ENCODE measurements at places on chromosomes 2 and 18. TPM values are rescaled to one million over a fixed set of nuclear protein-coding genes. Genes with fewer than 3 reads are reported as not detected.
A peak's percentile ranks its signal among the peaks of the same experiment; 100 is the strongest.

DNA sequence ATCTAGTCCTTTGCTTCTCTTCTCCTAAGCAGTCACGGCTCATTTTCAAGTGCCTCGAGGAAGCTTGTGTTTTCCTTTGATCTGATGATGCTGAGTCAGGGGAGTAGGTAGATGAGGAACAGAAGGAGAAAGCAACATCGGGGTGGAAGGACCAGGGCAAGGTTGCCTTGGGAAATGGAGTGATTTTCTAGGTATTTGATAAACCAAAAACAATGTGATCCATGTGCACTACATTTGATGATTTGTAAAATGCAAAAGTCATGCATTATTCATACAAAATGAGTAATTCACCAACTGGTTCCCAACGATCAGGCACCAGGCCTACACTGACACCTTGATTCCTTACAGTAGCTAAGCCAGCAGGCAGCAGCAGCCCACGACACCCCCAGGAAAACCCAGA lies 205.3 kb downstream of the ANAPC1 start:
- DNase-seq: no peak

DNA sequence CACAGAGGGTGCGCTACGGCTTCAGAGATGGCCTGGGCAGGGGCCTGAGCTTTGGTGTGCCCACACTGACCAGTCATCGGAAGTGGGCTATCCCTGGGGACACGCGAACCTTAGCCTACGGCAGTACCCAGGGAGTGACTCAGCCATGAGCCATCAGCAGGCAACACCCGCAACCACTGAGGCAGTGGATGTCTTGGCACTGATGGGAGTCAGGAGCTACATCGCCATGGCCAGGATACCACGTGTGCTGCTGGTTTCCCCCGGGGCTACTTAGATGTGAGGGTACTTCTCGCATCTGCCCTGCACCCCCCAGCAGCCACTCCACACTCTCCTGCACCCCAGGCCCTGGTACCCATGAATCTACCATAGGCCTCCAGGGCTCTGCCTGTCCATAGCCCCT lies 12.8 kb upstream of the HPCAL1 start:
- peak; percentile 82 for DNase-seq

DNA sequence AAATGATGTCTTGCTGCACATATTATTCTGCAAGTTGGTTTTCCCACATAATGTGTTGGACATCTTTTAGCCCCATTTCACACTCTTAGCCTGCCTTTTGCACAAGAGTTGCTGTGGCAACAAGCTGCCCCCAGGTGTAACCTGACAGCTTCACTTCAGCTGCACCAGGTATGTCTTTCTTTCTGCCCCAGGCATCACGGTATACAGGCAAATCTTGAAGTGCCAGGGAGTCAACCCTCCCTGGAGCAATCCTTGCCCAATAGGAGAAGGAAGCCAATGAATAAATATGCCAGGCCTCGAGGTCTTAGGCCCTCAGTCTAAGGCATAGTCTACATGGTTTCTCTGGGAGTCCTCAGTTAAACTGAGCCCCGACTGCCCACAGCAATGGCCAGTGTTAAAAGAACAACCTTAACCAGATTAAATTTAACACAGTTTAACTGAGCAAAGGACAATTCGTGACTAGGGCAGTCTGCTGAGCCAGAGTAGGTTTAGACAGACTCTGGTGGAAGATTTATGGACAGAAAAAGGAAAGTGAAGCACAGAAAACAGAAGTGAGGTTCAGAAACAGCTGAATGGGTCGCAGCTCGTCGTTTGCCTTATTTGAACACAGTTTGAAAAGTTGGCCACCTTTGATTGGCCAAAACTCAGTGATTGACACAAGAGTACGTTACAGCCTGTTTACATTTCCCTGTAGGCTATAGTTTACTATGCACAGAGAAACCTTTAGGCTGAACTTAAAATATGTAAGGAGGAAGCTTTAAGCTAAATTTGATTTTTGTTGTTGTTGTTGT lies 32.0 kb upstream of the C1QL2 start:
- no peak for DNase-seq

The DES gene
- total RNA-seq: not detected

The BUB1 gene
- total RNA-seq: 55.9 TPM

The ARHGAP28 gene
- 0.24 TPM for total RNA-seq

The NPAS2 gene
- 14.6 TPM for total RNA-seq

DNA sequence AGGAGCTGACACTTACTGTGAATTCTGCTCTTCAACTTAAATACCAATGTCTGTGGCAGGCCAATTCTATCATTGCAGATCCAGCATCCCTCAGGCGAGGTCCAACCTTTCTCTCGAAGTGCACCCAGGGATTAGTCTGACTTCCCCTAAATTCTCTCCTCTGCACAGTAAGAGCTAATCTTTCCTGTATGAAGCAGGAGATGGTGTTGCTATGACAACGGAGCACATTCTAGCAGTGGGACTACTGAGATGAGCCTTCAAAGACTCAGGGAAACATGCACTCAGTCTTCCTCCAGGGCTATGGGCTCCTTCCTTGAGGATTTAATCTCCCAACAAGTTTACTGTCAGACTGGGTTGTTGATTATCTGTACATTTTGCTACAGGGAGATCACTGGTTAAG lies 176.3 kb downstream of the NOL4 start:
- DNase-seq: no peak

The EIF4E2 gene
- total RNA-seq: 79.2 TPM

GRCh38 chr2:217313386-217313785 lies 453.5 kb upstream of the TNP1 start:
- peak; percentile 16 for DNase-seq

GRCh38 chr2:212995920-212996319 lies 155.5 kb downstream of the IKZF2 start:
- no peak for DNase-seq

The IL18R1 gene
- total RNA-seq: 2.2 TPM

The PKDCC gene
- total RNA-seq: not detected

The PROKR1 gene
- not detected for total RNA-seq

- DNase-seq: no peak
Observed at GRCh38 chr2:181771356-181771755, 91.0 kb upstream of the NEUROD1 start.

The CYP26B1 gene
- 0.31 TPM for total RNA-seq

GRCh38 chr2:205133544-205133943 lies 548.8 kb upstream of the NRP2 start:
- DNase-seq: no peak

The YIPF4 gene
- 21.3 TPM for total RNA-seq

The GDF7 gene
- not detected for total RNA-seq

The GPR35 gene
- 0.07 TPM for total RNA-seq

The RFX8 gene
- not detected for total RNA-seq

The LBX2 gene
- total RNA-seq: 0.61 TPM

DNA sequence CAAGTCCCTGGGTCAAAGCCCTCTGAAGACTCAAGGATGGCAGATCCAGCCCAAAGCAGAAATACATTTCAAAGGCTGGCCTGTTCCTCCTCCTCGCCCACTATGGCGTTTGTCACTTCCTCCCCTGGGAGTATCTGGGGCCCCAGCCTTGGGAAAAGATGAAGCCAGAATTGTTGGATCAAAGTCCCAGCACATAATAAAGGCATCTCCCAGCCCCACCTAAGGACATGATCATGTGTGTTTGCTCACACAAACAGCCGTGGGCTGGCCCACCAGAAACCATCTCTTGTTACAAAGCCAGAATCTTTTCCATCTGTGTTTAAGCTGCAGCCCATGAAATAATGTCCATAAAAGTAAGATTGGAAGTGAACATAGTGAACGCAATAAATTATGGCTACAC lies 50.1 kb upstream of the HAAO start:
- DNase-seq: no peak

- no peak for DNase-seq
Observed at GRCh38 chr2:203059567-203060240, 45.0 kb downstream of the NBEAL1 start.

GRCh38 chr18:50115095-50115494 lies 79.9 kb downstream of the MYO5B start:
- no peak for DNase-seq
